CD4-positive, alpha-beta T cell treated with Interleukin-6 for 4 hours (primary cell): ENCODE measurements at places on chromosomes 1 and 21.

DNA sequence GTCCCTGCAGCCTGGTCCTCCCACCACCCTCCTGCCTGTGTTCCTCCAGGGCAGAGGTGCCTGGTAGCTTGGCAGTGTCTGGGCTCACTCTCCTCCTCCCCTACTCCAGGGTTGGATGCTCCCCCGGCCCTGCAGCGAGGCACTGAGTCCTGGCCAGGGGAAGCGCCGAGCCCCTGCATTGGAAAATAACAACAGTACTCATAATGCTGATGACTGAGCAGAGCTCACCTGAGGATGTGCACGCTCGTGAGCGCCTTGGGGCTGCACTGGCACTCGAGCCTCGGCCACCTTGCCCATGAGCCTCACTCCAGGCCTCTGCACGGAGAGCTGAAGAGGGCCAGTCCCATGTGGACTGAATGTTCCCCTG, 6.0 kb upstream of the ACTRT2 start:
- no peak for DNase-seq

DNA sequence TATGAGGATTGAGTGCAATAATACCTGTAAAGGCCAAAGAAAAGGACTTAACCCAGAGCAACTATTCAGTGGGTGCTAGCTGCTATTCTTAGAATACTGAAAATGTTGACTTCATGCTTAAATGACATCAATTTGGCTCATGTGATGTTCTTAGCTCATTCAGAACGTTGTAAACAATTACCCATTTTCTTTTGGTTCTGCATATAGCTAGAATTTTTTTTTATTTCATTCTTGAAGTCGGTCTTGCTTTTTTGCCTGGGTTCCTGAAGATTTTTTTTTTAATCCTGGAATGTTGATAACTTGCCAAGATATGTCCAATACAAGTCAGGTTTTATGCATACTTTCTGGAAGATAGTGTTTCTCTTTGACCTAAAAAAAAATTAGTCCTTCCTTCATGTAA, 772.0 kb downstream of the LTN1 start:
- DNase-seq: no peak

GRCh38 chr1:244850896-244851295, 13.4 kb downstream of the HNRNPU start:
- no peak for DNase-seq

DNA sequence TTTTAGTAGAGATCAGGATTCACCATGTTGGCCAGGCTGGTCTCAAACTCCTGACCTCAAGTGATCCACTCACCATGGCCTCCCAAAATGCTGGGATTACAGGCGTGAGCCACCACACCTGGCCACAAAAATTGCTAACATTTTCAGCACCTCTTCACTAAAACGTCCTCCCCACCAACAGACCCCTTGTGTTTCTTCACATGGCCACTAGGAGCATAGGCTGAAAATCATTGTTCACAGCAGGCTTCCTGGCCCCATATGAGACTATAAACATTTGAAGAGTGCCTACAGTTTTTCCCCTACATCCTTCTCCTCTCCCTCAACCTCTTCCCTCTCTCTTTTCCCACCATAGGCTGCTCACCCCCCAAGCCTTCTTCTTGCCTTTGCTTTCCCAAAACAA, 28.0 kb upstream of the SFPQ start:
- no peak for DNase-seq

- no peak for DNase-seq
Measured at GRCh38 chr1:15609631-15610030, 7.6 kb upstream of the DDI2 start.

DNA sequence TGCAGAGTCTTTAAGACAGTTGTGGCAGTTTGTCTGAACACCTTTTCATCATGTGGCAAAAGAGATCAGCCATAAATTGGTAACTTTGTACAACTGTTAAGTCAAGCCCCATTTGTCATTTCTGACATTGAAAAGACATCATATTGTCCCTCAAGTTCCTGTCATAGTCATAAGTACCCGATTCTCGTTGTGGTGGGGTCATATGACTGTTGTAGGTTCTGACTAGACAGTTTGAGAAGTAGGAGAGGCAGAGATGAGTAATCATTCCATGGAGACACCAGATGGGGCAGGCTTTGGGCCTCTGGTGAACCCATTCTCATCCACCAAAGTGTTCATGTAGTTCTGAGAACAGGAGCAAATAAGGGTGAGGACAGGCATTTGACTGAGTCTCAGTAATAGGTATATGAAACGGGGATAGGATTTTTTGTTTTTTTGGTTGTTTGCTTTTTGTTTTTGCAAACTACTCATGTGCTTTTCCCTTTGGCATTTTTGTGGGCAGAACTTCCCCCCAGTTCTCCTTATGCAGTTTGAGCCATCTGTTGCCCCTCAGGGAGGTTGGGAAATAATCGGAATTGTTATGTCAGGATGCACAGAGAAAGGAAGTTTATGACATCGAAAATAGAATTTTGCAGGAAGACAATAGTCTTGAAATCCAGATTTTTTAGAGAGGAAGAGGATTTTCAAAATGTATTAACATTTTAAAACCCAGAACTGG, 86.9 kb upstream of the KCNE2 start:
- DNase-seq: no peak

DNA sequence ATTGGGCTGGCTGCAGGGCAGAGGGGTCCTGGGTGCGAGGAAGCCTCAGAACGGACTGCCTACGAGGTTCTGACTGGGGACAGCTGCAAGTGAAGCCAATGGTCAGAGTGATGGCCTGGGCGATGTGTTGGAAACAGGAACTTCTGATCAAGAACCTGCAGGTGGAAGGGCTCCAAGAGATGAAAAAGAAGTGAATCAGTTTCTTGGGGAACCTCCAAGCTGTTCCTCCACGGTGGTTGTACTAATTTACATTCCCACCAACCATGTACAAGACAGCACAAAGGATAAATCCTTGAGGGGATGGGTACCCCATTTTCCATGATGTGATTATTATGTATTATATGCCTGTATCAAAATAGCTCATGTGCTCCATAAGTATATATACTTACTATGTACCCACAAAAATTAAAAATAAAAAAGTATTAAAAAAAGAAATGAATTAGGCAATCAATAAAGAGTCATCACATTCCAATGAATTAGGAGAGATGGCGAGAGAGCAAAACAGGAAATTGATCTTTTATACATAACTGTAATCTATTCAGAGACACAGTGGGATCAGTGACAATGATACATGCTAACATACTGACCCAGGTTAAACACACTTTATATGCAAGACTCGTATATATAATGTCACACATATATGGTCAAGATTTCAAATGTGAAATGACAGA, 58.1 kb downstream of the PTPN14 start:
- no peak for DNase-seq

DNA sequence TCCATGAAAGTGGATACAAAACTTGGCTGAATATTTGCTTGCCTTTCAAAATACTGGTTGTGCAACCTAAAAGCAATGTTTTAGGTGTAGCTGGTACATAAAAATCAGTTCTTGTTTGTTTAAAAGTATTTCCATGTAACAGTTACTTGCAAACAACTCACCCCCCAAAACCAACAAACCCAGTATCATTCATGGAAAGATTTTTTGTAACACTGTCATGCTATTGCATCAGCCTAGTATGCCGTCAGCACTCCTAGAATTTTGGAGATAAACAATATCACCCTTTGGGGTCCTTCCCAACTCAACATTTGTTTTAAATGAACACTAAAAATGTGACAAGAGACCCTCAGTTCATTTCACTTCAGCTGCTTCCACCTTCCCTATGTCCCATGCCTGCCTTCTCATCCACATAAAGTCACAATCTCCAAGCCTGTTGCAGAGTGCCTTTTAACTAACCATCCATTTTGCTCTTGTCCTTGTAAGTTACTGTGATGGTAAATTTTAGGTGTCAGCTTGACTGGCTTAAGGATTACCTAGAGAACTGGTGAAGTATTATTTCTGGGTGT, 425.3 kb downstream of the DUSP10 start:
- no peak for DNase-seq

DNA sequence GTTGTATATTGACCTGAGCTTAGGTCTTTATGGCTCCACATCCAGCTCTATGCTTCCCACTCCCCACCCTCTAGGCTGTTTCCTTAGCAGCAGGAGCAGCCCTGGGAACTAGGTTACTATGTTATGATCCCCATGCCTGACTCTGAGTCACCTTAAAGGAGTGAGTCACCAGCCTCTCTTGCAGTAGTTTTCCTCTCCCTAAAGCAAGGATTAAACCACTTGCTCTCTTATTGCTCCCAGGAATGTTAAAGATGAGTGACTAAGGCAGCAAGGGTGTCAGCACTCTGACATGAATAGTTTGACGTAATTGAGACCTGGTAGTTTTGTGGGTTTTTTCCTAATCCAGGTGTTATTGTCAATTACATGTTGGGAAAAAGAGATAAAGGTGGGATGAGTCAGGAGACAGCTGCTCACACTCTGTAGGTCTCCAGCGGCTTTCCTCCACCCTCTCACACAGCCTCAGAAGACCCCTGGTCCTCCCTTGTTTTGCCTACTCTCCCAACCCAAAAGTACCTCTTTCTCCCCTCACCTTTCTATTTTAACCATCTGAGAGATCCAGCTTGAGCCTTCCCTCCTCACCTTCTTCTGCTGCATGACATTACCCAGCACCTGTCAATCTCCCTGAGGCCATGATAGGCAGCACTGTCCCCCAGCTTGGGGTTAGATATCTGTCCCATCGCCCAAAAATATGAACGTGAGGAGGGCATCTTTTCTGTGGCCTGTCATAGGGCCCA, 369.1 kb upstream of the VAMP3 start:
- no peak for DNase-seq

- no peak for DNase-seq
Measured at GRCh38 chr1:173342736-173343135, 134.4 kb upstream of the PRDX6 start.

- no peak for DNase-seq
Measured at GRCh38 chr1:101435831-101436511, 199.2 kb downstream of the S1PR1 start.

DNA sequence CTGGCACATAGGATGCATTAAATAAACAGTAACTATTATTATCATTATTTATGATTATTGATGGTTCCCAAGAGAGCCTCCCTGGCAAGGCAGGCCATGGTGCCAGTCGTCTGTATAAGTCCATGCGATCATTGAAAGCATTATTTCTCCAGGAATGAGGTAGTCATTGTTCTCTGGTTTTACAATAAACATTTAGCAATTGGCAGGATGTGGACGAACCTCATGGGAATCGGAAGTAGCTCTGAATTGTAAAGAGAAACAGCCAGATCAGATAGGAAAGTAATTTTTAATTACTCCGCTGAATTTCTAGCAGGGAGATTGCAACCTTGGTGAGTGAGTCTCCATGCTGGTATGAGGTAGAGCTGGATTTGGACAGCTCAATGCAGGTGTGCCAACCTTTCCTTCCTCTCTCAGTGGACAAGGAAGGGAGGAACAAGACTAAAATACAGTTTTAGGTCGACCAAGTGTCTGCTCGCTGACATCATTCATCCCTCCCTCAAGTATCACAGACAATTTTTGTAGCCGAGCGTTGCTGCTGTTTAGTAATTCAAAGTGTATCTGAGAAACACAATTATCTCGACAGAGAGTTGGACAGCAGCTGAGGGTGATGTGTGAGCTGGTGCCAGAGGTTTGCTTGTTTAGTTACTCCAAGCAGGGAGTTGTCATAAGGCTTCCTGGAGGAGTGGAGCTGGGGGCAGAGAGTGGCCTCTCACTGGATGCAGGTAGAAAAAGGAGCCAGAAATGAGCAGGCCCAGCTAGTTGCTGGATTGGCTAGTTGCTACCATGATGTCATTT, 250.8 kb downstream of the KCNJ6 start:
- no peak for DNase-seq

DNA sequence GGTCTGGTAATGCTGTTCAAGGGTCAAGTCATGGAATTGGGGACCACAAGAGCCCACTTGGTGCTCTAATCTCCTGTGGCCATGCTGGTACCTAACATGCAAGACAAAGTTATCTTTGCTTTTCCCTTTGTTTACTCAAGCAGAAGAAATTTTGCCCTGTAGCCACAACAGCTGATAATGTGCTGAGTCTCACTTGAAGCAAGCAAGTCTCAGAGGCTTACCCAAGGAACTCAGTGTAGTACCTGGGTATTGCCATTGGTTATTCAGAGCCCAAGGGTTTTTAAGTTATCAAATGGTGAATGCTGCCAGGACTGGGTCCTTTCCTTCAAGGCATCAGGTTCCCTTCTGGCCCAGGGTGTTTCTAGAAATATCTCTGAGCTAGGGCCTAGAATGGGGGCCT, 198.9 kb upstream of the RNPC3 start:
- DNase-seq: no peak

- DNase-seq: no peak
Measured at GRCh38 chr1:206951318-206952100, 5.2 kb upstream of the PIGR start.

DNA sequence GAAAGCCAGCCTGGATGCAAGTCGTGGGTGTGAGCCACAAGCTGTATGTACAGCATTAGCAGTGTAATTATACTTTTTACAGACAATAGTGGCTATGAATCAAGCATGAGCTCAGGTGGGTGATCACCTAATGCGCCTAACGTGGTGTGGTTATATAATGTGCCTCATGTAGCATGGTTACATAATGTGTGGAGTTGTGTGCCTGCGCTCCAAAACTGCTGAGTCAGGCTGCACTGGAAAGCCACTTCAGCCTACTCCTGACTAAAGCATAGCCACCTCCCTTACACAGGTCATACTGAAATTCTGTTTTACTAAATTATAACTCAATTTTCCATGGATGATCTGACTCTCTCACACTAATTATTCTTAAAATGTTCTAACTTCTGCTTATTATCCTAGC, 69.8 kb downstream of the KCNT2 start:
- DNase-seq: no peak

- no peak for DNase-seq
Measured at GRCh38 chr1:20530306-20530705, 22.1 kb upstream of the FAM43B start.

- DNase-seq: no peak
Measured at GRCh38 chr1:2119886-2120285, 69.7 kb downstream of the PRKCZ start.

DNA sequence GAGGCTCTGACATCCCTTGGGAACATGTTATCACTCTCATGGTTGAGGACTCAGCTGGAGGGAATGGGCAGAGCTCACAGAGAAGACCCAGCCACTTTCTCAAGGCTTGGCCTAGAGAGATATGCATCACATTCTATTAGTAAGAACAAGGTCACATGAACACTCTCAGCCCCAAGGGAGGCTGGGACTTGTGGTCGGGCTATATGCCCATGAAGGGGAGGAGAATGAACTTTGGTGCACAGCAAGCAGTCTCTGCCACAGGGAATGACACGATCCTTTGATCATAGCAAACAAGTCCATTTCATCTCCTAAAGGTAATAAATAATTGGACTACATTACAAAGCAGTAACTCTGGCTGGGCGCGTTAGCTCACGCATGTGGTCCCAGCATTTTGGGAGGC, 105.7 kb downstream of the SYF2 start:
- DNase-seq: no peak

DNA sequence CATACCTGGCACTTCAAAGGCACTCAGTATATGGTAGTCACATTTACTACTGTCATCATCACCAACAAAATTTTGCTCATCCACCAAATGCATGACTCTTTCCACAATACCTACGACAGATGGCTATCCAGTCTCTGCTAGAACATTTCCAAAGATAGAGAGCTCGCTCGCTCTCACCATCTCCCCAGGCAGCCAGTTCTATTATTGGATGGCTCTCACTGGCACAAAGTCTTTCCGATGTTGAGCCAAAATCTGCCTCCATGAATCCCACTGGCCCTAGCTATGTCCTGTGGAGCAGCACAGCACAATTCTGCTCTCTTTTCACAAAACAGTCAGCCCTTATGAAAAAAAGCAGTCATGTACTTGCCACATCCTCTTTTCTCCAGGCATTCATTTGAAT, 102.1 kb downstream of the DAB1 start:
- DNase-seq: no peak
